ENCODE measurements at places on chromosomes 4 and X. TPM values are rescaled to one million over a fixed set of nuclear protein-coding genes. Genes with fewer than 3 reads are reported as not detected.

The ARHGAP10 gene
- total RNA-seq = 16.4 TPM

The PCDH18 gene
- 73.0 TPM for total RNA-seq

The ADH1A gene
- total RNA-seq = not detected

The HMX1 gene
- not detected for total RNA-seq

The JAKMIP1 gene
- total RNA-seq = not detected

The KLKB1 gene
- not detected for total RNA-seq

The LRIT3 gene
- total RNA-seq = not detected

The CT45A5 gene
- total RNA-seq = not detected

The ADH6 gene
- not detected for total RNA-seq

The TCEAL4 gene
- 29.6 TPM for total RNA-seq

The SRPX gene
- total RNA-seq = 110 TPM

The ARMCX4 gene
- total RNA-seq = 1.8 TPM

The HTRA3 gene
- 3.3 TPM for total RNA-seq

The NDNF gene
- total RNA-seq = 0.59 TPM

The TMEM47 gene
- 25.7 TPM for total RNA-seq

The S100P gene
- total RNA-seq = not detected

The DDX53 gene
- not detected for total RNA-seq

The UGT8 gene
- total RNA-seq = 0.17 TPM

The STK32B gene
- total RNA-seq = 0.59 TPM

The TSC22D3 gene
- 106 TPM for total RNA-seq

The RHOXF2B gene
- not detected for total RNA-seq

The DCAF12L1 gene
- total RNA-seq = not detected

The TCEAL7 gene
- total RNA-seq = 44.2 TPM

The ATP2B3 gene
- not detected for total RNA-seq

The NUP62CL gene
- total RNA-seq = 0.34 TPM

The GABRG1 gene
- total RNA-seq = not detected

The GPR119 gene
- total RNA-seq = not detected

The TMEM144 gene
- 1.2 TPM for total RNA-seq

The SLITRK2 gene
- under 0.01 TPM for total RNA-seq

The YY2 gene
- 0.59 TPM for total RNA-seq

The GAGE12F gene
- total RNA-seq = not detected

The ADAMTS3 gene
- 0.84 TPM for total RNA-seq

The REELD1 gene
- total RNA-seq = not detected

The SPANXB1 gene
- not detected for total RNA-seq

The MYOZ2 gene
- not detected for total RNA-seq

The GYPE gene
- 0.74 TPM for total RNA-seq

The ALPK1 gene
- 10.4 TPM for total RNA-seq

The MTMR8 gene
- total RNA-seq = 0.59 TPM

The AMBN gene
- total RNA-seq = not detected

The ADRA2C gene
- 0.17 TPM for total RNA-seq

The PASD1 gene
- total RNA-seq = not detected

The FRMD7 gene
- not detected for total RNA-seq

The MSANTD1 gene
- total RNA-seq = not detected

The LUZP4 gene
- total RNA-seq = not detected

The NLGN3 gene
- total RNA-seq = 1.2 TPM

The ARAF gene
- 33.0 TPM for total RNA-seq

The SOWAHB gene
- not detected for total RNA-seq

The GABRA4 gene
- not detected for total RNA-seq

The RAI2 gene
- total RNA-seq = 1.0 TPM

The IGSF1 gene
- under 0.01 TPM for total RNA-seq

The SHISA3 gene
- total RNA-seq = 2.7 TPM

The IQCM gene
- total RNA-seq = not detected

The ELOVL6 gene
- total RNA-seq = 40.3 TPM

The TMEM271 gene
- total RNA-seq = not detected

The IL2 gene
- total RNA-seq = not detected

All from bronchus fibroblast of lung (primary cell).